ENCODE measurements at places on chromosomes 2 and 18.

GRCh38 chr2:117760916-117761315 lies 53.6 kb upstream of the DDX18 start:
- no peak for DNase-seq

GRCh38 chr2:216345846-216346245 lies 26.4 kb downstream of the MARCHF4 start:
- no peak for DNase-seq

DNA sequence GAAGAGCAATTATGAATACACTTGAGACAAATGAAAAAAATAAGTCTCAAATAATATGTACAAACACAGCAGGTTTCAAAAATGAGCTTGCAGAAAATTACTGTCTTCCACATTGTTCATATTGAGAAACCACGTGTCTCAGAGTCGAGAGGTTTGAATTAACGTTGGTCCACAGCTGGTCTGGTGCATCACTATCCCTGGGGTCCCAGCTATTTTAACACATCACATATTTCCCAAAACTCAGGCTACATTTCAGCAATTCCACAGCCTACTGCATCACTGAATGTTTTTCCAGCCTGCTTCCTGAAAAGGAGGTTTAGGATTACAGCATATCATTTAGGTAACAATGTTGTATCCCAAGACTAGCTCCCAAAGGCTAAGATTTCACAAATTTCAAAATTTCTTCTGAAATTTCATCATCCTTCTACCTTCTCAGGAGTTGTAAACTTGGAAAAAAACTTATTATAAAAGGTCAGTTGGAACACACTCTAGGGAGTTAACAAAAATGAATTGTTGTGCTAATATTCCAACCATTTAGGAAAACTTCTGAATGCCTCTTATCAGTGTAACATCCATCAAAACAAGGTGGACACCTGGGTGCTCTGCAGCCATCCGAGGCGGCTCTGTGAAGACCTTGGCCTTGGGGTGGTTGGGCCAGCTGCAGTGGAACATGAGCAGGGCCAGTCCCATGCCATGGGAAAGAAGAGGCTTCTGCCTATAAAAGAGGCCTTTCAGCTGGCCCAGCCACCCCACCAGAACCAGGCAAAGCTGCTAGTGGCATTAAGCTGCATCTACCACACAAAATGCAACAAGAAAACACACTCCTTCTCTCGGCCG lies 198.1 kb upstream of the RBBP8 start:
- no peak for DNase-seq

- DNase-seq: no peak
These were observed 115.7 kb downstream of the MYCN start for GRCh38 chr2:16055848-16056580.

DNA sequence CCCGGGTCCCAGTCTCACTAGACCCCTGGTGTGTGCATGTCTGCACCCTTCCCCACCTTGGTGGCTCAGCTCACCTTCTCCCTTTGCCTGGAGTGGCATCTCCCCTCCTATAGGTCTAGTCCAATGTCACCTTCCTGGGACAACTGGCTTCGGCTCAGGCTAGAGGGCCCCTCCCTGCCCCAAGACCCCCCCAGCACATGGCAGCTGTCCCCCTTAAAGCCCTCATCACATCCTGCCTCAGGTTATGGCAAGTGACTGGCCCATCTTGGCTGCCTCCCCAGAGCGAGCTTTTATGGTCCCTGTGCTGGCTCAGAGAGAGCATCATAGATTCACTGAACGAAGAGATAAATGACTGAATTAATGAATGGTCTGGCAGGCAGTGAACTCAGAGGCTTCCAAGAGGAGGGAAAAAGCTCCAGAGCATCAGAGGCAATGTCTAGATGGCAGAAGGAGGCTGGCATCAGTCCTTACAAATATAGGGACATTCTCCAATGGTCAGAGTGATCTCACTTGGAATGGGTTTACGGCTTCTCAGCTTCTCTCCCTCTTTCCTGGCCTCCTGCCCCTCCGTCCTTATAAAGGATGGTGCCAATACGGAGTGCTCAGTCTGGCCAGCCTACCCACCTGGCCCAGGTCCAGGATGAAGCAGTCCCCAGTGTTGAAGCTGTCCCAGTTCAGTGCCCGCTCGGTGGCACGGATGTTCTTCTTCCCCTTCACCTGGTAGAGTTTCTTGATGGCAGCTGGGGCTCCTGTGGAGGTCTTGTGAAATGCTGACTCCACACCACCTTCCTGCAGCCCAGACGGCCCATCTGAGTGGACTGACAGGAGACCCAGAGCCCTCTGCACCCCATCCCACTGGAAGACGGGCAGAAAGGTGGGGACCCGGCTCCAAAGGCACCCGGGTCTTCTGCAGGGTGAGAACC lies 9.4 kb downstream of the CAPG start:
- no peak for DNase-seq

- no peak for DNase-seq
These were observed 154.1 kb upstream of the MMADHC start for GRCh38 chr2:149741646-149742045.

DNA sequence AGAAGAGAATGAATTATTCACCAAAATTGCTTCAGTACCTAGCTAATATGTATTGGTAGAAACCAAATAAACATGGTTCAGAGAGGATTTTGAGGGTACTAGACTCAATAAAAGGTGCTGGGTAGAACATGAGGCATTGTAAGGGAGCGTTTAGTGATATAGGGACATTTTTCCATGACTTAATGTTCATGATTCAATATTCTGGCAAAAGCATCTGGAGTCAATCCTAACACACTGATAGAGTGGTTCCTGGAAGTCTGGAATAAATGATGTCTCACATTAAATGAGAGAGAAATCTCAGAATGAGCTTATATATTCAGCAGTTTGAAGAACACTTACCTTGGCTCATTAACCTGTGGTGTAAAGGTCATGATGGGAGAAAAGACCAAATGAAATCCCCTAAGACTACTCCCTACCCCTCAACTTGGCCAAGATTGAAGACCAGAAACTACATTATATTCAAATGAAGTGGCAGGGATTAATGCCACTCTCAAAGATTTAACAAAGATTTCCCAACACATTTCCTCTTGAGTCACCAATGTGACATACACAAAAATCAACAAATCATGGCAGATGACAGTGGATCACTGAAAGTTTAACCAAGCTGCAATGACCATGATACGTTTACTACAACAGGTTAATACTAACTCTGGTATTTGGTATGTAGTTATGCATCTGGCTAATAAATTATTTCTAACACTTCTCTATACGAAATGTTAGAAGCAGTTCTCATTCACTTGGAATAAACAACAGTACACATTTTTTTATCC lies 309.5 kb downstream of the SATB2 start:
- no peak for DNase-seq

GRCh38 chr18:55857956-55858355 lies 270.0 kb upstream of the TCF4 start:
- no peak for DNase-seq

DNA sequence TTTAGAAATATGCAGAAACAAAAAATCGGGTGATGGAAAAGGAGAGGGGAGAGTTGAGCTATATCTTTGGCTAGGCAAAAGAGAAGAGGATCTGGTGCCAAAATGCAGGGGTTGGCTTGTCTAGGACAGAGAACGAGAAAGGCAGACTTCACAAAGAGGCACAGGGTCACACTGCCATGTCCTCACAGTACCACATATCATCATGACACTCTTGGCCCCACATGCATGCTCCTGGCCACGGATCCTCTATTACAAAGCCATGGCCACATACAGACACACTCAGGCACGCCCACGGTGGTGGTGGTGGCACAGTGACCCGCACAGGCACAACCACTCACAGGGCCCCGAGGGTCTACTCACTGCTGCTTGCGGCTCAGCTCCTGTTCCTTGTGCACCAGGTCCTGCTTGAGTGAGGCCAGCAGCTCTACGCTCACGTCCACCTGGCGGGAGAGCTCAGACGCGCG lies 15.9 kb downstream of the FBXO41 start:
- DNase-seq: no peak

GRCh38 chr18:10239103-10239502 lies 215.3 kb upstream of the APCDD1 start:
- no peak for DNase-seq

- no peak for DNase-seq
These were observed 175.6 kb downstream of the TDRD15 start for GRCh38 chr2:21299411-21299810.

GRCh38 chr18:34880403-34880802 lies 160.8 kb upstream of the MAPRE2 start:
- no peak for DNase-seq

DNA sequence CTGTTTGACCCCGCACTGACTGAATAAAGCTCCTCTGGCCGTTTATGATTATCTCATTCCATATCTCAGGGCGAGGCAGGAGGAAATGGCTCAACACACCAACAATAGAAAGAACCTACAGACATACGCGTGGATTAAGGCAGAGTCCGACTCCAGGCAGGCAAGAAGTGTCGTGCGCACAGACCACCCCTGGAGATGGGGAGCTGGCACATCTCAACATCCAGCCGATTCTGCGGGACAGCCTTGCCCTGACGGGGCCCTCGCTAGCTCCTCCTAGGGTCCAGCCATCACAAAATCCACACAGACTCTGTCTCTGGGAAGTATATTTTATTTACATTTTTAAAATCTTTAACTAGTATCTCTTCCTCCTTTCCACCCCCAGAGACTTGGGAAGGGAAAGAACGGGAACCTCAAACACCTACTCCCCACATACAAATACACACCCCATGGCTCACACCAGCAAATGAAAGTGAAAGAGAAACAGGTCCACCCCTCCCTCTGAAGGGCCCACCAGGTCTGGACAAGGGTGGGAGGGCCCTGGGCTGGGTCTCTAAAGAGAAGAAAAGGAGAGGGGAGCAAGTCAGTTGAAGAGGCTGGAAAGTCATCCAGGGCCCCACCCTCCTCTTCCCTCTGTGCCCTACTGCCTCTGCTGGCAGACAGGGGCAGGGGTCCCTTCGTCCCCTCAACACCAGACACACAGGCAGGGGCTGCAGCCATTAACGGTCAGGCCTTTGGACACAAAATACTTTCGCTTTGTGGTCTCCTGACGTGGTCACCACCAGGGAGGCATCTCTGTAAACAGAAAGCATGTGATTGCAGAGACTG lies 3.2 kb downstream of the GPBAR1 start:
- DNase-seq: no peak

All from SK-MEL-5 (cell line).